Stimulated activated CD8-positive, alpha-beta memory T cell treated with anti-CD3 and anti-CD28 coated beads, Interleukin-12 subunit alpha, Interleukin-12 subunit beta, amount 100 ng/mL, for 4 hours (primary cell): ENCODE measurements at places on chromosomes 13 and 19.

GRCh38 chr13:49998714-49999624 is 2.1 kb downstream of the TRIM13 start:
- no peak for DNase-seq

DNA sequence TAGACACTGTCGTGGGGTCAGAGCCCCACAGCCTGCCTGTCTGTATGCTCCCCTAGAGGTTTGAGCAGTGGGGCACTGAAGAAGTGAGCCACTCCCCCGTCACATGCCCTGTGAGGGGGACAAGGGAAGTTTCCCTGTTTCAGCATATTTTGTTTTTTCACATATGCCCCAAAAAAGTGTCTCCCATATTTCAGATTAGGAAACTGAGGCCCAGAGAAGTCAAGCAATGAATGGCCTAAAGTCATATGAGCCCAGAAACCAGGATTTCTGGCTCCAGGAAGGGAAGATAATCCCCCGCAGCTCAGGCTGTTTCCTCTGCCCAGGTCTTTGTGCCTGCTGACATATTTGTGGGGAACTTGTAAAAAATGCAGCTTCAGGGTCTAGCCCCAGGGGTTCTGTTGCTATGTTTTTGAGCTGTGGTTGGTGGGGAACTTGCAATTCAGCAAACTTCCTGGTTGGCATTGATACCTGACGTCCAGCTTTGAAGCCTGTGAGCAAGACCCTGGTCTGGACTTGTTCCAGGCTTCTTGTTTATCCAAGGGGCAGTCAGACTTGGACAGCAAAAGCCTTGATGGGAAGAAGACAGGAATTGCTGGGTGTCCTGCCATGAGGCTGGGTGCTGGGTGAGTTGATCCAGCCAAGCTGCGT is 9.5 kb downstream of the RASL11A start:
- no peak for DNase-seq

- DNase-seq: no peak
Observed at GRCh38 chr19:55418185-55418584, 10.6 kb upstream of the UBE2S start.

GRCh38 chr19:19140476-19140875 is 2.2 kb upstream of the TMEM161A start:
- DNase-seq: no peak

DNA sequence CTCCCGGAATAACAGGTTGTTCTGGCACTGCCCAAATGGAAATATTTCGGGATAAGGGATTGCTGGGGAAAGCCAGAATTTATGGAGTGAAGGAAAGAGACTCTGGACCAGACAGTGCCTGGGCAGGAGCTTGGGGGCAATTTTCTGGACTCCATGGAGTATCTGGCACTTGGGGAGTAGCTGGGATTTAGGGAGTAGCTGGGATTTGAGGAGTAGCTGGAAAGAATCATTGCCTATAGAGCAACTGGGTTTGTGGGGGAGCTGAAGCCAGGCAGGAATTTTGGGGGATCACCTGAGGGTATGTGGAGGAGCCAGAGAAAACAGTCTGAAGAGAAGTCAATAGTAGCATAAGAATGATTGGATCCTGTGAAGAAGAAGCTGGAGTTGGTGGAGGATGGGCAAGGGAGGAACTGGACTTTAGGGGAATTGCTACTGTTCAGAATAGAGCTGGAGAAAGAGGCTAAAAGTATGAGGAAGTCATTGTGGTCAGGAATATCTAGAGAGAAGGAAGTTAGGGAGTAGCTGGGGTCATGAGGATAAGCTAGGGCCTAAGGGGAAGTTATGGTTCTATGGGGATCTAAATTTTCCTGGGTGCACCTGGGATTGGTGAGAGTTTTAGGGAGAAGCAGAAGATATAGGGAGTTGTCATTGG is 14.8 kb downstream of the FSD1 start:
- no peak for DNase-seq

DNA sequence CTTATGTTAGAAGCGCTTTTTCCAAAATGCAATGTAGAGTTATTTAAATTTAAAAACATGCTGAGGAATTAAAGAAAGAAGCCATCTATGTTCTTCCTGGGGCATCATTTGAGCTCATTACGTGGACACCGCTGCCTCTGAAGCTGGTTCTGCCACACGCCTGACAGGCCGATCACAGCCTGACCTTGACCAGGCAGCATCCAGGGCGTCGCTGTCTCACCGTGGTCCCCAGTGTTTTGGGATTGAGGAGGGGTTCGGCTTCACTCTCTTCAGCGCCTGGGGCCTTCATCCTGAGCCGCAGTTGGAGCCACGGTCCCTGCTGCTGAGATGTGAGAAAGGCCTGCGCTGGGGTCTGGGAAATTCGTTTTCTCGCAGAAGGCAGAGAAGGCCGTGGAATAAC is 64.0 kb downstream of the ATP11A start:
- no peak for DNase-seq

DNA sequence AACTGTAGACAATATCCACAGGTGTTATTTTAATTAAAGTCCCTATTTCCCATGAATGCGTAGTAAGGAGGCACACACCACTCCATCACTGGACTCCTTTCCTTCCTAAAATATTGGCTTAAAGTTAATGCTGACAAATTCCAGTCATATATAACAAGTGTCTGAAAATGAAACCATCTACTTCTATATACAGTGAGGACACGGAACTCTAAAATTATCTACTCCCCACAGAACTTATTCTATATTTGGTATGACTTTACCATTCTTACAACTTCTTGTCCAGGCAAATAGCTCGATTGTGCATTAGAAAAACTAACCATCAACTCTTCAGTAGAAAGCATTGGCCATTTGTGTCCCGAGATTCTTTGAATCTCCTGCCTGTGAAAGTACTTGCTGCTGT is 1560.2 kb downstream of the EFNB2 start:
- DNase-seq: no peak

- no peak for DNase-seq
Observed at GRCh38 chr19:843180-843835, 2.5 kb downstream of the PRTN3 start.

- DNase-seq: no peak
Observed at GRCh38 chr19:2012941-2013682, 2.4 kb downstream of the BTBD2 start.

GRCh38 chr19:11159598-11160439 is 4.2 kb upstream of the SPC24 start:
- no peak for DNase-seq

DNA sequence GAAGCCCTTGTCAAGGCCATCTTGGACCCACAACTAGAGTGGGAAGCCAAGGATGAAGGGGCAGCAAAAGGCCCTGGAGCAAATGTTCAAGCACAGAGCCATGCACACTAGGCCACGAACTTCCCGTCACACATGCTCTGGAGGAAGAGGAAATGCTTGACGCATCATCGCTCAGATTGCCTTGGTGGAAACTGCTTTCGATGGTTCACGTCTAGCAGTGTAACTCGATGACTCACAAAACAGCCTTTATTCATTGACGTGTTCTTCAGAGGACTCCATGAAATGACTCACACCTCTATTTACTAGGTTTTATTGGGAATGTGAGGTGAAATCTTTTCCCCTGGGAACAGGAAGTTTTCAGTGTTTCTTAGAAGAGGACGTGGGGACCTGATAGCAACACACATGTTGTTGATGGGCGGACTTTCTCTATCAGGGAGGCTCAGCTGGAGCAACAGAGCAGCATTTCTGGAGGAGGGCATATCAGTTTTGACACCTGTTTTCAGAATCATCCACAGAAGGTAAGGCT is 79.8 kb upstream of the FLT1 start:
- DNase-seq: no peak

- no peak for DNase-seq
Observed at GRCh38 chr13:82412749-82413148, 1469.5 kb downstream of the SLITRK1 start.

DNA sequence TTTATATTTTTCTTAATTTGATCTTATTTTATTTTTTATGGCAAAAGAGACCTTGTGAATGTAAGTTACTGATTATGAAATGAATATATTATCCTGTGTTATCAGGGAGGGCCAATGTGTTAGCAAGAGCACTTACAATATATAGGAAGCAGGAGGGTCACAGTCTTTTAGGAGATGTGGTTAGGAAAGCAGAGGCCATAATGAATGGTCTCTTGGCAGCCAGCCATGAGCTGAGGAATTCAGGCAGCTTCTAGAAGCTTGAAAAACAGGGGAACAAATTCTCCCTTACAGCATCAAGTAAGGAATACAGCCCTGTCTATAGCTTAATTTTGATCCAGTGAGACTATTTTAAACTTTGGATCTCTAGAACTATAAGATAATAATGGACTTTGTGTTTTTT is 2374.6 kb downstream of the PCDH9 start:
- DNase-seq: no peak

GRCh38 chr19:33293255-33294057 is 8.9 kb downstream of the CEBPA start:
- DNase-seq: no peak

- no peak for DNase-seq
Observed at GRCh38 chr13:95020298-95020987, 280.8 kb downstream of the ABCC4 start.

DNA sequence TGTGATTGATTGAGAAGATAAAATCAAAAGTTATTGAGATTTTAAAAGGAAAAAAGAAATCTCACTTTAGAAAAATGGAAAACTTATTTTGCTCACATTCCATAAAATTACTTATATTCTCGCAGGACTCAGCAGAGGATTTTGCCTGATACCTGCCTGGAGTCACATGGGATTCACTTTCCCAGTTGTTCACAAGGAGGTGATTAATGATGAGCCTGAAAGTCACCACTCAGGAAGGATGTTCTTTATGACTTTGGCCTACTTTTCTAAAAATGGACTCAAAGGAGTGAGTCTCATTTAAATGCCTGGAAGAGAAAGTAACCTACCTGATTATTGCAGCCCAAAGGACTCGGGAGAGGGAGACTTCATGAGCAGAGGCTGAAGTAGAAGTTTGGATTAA is 34.5 kb upstream of the FAM216B start:
- DNase-seq: no peak

GRCh38 chr19:5718579-5719273 is 1.2 kb downstream of the LONP1 start:
- no peak for DNase-seq

- DNase-seq: no peak
Observed at GRCh38 chr19:41895745-41896580, 13.0 kb downstream of the ARHGEF1 start.

DNA sequence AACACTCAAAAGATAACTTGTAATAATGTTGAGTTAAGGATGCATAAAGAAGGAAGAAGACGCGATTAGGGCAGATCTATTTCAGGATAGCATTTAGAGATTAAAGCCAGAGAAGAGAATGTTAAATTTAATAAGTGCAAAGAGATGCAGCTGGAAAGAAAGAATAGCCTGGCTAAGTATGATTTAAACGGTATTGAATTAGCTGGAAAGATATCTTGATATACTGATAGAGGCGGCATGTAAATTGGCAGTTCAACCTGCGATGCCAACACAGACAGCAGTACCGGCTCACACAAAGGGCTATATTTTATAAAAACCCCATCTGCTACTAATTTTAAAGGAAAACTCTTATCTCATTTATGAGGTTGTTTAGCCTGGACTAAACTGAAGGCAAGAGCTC is 121.4 kb downstream of the ENOX1 start:
- DNase-seq: no peak

DNA sequence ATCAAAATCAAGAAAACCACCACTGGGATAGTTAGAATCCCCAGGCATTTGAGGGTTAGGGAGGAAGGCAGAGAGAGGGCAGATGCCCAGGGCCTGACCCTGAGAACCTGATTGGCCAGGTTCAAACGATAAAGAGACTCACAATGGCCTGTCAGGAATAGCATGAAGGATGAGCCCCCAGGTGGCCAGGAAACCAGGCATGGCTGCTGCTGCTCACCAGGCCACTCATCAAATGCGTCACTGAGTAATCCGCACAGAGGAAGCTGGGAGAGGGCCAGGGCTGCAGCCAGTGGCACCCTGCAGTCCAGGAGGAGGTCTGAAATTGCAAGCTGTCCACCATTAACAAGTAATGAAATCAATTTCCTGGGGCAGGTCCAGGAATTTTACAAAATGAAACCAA is 111.3 kb downstream of the KATNAL1 start:
- no peak for DNase-seq

GRCh38 chr13:30465343-30465592 is 468 bp downstream of the HMGB1 start:
- no peak for DNase-seq

DNA sequence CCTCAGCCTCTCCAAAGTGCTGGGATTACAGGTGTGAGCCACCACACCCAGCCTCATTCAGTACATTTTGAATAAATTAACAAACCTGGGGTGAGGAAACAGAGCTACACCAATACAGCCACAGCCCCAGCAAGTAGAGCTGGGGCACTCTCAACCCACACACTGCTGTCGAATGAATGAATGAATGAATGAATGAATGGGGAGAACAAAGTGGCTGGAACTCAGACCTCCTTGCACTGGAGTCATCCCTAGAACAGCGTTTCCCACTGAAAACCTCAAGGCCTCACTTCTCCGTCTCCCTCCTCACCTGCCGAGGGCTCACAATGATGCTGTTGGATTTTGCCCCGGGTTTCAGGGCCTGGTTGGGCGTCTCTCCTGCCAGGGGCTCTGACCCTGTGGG is 2.8 kb downstream of the ERCC1 start:
- no peak for DNase-seq

DNA sequence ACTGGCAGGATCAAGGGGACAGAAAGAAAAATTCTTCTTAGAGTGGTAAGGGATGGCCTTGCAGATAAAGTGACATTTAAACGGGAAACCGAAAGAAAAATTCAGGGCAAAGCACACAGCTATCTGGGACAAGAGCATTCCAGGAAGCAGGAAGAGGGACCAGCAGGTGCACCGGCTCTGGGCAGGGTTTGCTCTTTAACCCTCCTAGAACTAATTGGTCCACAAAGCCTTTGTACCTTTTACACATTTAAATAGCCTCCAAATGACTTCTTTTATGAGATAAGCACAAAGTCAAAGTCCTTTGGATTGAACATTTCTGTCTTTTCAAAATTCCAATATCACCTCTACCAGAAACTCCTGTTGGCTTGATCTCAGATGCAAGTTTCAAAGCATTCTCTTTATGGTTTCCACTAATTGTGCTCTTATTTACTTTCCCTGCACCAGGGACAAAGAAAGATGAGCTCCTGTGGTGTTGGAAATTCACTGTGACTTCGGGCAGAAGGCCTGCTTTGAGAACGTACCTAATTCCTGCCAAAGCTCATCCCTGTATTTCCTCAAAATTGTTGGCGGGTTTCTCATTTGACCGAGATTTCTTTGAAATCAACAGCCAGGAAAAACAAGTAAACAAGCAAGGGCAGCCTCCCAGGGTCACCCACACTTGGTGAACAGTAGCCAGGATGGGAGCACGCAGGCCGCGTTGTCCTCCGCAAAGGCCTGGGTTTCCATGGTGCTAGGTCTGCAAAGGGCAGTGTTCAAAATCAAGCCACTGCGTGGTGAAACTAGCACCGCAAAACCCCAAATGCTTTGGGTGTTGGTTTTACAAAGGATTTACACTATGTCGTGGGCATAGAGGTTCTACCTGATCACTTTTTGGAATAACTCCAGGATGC is 98.6 kb downstream of the IRS2 start:
- no peak for DNase-seq

DNA sequence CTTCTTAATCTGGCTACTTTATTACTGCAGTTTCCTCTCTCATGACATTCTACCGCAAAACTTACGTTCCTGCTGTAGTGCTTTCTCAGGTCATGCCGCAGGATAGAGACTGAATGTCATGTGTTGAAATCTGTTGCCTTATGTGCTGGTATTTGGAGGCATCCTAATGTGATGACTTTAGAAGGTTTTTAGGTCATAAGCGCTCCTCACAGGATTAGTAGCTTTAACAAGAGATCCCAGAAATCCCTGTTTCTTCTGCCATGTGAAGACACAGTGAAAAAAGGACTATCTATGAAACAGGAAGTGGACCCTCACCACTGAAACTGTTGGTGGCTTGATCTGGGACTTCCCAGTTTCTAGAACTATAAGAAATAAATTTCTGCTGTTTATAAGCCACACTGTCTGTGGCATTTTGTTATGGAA is 209.3 kb downstream of the LACC1 start:
- no peak for DNase-seq

- DNase-seq: no peak
Observed at GRCh38 chr13:79742923-79743322, 262.0 kb downstream of the NDFIP2 start.
